ENCODE measurements at places on chromosomes 11 and 22.

DNA sequence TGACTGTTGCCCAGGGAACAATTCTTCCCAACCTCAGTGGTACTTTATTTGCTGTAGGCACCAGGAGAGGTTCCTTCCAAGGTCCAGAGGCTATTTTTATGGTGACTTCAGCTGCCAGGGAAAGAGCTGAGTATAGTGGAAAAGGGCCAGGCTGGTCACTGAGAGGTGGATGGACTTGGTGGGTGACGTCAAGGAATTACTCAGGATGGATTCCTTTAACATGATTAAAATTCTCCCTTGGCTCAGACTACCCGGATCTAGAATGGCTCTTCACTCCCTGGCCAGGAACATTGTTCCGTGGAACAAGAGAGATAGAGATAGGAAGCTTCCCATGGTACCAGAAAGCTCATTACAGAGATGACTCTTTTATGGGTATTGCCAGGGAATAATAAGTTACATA lies 8.7 kb upstream of the CALCA start:
- DNase-seq, result no peak

DNA sequence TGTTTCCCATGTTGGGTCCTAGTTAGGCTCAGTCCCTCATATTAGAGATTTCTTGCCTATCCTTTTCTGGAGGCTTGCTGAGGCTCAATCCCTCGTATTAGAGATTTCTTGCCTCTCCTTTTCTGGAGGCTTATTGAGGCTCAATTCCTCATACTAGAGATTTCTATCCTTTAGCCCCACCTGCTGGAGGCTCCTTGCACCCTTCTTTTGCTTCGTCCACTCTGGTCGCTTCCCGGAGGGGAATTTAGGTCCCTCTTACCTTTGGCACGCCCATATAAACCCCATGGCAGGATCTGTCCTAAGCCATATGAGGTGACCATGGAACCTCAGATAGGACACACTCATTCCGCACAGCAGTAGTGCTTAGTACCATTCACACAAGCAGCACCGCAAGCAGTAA lies 15.9 kb downstream of the CYP2D6 start:
- no peak for DNase-seq

- DNase-seq, result peak; percentile 87
Measured at GRCh38 chr22:30705710-30706651, 11.3 kb downstream of the OSBP2 start.

DNA sequence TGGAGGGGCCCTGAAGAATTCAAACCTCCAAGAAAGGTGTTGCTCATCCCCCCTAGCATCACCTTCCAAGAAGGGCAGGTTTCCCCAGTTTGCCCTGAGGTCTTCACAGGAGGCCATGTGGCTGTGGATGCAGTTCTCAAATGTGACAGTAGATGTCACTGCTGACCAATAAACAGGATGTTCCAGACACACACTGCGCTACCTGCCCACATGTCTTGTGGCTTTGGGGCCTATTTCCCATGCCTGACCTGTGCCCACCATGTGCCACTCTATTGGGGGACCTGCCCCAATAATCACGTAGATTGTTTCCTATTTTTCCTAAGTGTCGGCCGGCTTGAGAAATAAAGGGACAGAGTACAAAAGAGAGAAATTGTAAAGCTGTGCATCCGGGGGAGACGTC lies 4.5 kb downstream of the GSTT2 start:
- DNase-seq, result no peak

- no peak for DNase-seq
Measured at GRCh38 chr11:12765428-12765827, 91.2 kb downstream of the TEAD1 start.
